ENCODE measurements at places on chromosomes 6 and 20.

GRCh38 chr20:54154439-54154838, 19.3 kb downstream of the CYP24A1 start:
- no peak for DNase-seq

DNA sequence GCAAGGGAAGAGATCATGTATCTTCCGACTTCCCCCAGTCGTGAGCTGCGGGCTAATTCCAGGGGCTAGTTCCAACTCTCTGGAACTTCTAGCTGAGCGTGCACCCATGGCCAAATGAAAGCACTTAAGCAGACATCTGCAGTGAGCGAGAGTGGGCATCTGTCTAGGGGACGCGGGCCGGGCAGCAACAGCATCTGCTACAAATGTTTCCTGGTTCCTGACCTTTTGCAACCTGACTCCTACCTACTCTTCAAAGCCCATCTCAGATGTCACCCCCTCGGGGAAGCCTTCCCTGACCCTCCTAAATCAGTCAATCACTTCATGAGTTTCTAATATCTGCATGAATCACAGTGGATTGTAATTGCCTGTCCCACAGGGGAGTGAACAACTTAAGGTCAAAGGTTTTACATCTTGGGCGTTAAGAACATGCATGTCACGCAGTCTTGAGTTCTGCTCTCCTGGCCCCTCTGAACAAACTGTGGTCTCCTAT, 141.9 kb downstream of the CEBPB start:
- no peak for DNase-seq

GRCh38 chr6:110703010-110703905, 112.0 kb downstream of the CDK19 start:
- no peak for DNase-seq

- no peak for DNase-seq
Observed at GRCh38 chr20:50145566-50145965, 8.0 kb downstream of the PEDS1 start.

DNA sequence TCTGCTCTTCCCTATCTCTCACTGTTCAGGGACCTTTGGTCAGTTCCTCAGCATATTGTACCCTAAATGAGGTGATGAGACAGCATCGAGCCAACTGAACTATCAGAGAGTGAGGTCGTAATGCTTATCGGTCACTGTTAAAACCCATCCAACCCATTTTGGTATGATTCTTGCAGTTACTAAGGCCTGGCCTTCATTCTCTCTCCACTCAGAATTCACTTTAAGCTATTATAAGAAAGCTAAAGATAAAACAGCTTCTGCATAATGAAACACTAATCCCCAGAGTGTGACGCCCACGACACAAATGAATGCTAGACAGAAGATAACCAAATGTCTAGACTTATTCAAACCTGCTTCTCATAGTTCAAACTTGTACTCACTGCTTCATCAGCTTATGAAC, 175.8 kb downstream of the GMPR start:
- DNase-seq, result peak; percentile 62

Measured in activated naive CD4-positive, alpha-beta T cell treated with Interleukin-2 at 50 U/mL for 16 hours (primary cell).